ENCODE measurements at places on chromosomes 16 and 17. TPM values are rescaled to one million over a fixed set of nuclear protein-coding genes. Genes with fewer than 3 reads are reported as not detected.

GRCh38 chr17:68870161-68870826, 84.9 kb downstream of the ABCA8 start:
- no peak overlapping the region for H3K27ac ChIP-seq
- no peak overlapping the region for H3K4me3 ChIP-seq
- H3K36me3 ChIP-seq, result no peaks in the 10 kb centered on the region
- no peaks in the 10 kb centered on the region for H3K4me1 ChIP-seq
- DNase-seq, result no peak

GRCh38 chr17:69695646-69696045, 281.1 kb downstream of the MAP2K6 start:
- H3K27me3 ChIP-seq, result no peaks in the 10 kb centered on the region
- no peaks in the 10 kb centered on the region for H3K4me1 ChIP-seq
- H3K4me3 ChIP-seq, result no peak overlapping the region
- H3K27ac ChIP-seq, result no peak overlapping the region

The FAM20A gene
- not detected for total RNA-seq

DNA sequence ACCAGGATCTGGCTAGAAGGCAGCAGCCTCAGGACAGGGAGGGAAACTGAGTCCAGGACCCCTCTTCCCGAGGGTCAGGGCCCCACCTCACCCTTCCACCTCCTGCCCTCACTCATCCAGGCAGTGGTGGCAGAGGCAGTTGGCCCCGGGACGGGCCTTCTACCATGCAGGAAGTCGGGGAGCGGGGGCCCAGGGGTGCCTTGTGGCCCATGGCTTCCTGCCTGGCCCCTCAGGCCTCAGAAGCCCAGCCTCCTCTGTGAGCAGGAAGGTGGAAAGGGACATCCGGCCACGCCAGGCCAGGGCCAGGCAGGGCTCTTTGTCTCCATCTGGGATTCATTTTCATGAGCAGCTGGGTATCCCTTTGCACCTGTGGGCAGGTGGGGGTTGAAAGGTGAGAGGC, 58.5 kb downstream of the BAHCC1 start:
- H3K4me1 ChIP-seq, result peaks cover 10% of the 10 kb centered on the region
- H3K36me3 ChIP-seq, result no peaks in the 10 kb centered on the region
- DNase-seq, result no peak
- no peak overlapping the region for H3K27ac ChIP-seq
- no peaks in the 10 kb centered on the region for H3K27me3 ChIP-seq

DNA sequence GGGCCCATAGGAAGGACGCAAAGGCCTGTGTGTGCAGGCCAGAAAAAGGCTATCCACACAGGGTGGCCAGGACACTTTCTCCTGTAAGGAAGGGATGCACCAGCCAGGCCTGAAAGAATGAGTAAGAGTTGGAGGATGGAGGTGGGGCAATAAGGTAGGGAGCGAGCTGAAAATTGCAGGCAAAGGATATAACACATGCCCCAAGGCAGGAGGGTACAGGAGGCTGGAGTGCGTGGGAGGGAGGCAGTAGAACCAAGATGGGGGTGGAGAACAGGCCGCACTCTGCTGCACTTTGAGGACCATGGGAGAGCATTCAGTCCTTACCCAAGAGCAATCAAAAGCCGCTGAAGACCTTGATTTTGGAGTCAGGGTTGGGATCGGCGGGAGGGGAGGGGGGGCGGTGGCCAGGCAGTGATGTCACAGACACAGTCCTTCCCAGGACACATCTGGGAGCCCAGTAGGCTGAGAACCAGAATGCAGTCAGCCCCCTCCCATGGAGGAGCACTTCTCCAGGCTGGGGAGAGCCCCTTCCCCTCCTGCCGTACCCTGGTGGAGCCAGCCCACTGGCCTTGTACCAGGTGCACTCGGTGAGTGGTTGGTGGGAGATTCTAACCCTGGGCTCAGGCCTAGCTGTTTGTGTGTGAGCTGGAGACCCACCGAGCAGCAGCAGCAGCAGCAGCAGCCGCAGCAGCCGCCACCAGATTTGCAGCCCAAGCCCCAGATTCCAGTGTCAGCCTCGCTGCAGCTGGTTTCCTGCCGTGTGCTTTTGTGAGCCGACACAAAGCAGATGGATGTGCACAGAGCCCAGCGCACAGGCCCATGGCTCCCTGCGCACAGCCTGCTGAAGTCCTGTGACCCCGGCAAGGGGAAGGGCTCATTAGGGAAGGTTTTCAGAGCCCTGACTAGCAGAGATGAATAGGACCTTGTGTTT, 17.5 kb downstream of the ANKRD40 start:
- H3K4me1 ChIP-seq, result no peaks in the 10 kb centered on the region
- peaks cover 17% of the 10 kb centered on the region for H3K36me3 ChIP-seq
- H3K4me3 ChIP-seq, result no peak overlapping the region
- no peak for DNase-seq
- H3K27me3 ChIP-seq, result no peaks in the 10 kb centered on the region

DNA sequence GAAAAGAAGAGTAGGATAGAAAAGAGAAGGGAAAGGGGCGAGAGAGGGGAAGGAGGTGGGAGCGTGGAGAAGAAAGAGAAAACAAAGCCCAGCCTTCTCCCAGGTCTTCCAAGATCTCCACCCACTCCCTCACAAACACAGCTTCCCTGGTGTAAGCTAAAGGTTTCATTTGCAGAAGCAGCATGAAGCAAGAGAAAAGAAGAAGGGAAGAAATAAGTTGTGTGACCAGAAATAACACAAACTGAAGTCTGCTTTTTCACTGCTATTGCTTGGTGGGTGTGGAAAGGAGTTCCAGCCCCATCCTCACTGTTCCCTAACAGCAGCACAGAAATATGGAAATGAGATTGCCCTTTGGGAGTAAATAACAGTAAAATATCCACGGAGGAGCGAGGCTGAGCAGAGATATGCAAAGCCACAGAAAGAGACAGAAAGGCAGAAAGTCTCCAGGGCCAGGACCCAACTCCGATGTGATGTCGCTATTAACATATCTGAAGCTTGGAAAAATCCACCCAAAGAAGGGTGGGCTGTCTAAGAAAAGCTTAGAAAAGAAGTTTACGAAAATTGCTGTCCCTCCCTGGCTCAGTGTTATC, 10.3 kb upstream of the GAS7 start:
- no peak overlapping the region for H3K27ac ChIP-seq
- no peaks in the 10 kb centered on the region for H3K36me3 ChIP-seq
- no peaks in the 10 kb centered on the region for H3K27me3 ChIP-seq
- H3K4me1 ChIP-seq, result no peaks in the 10 kb centered on the region

- no peaks in the 10 kb centered on the region for H3K36me3 ChIP-seq
- H3K27ac ChIP-seq, result no peak overlapping the region
- H3K27me3 ChIP-seq, result no peaks in the 10 kb centered on the region
- H3K4me1 ChIP-seq, result no peaks in the 10 kb centered on the region
These were observed 477.7 kb downstream of the HS3ST4 start for GRCh38 chr16:26169473-26169872.

GRCh38 chr16:85562093-85562786, 50.9 kb upstream of the GSE1 start:
- H3K36me3 ChIP-seq, result no peaks in the 10 kb centered on the region
- H3K27me3 ChIP-seq, result no peaks in the 10 kb centered on the region
- peak overlapping the region; percentile 95 for H3K27ac ChIP-seq
- DNase-seq, result no peak
- peaks cover 25% of the 10 kb centered on the region for H3K4me1 ChIP-seq

GRCh38 chr16:11563493-11564040, 23.2 kb downstream of the LITAF start:
- no peak for DNase-seq
- H3K4me1 ChIP-seq, result peaks cover 74% of the 10 kb centered on the region
- H3K36me3 ChIP-seq, result peaks cover 9% of the 10 kb centered on the region
- no peaks in the 10 kb centered on the region for H3K27me3 ChIP-seq
- H3K27ac ChIP-seq, result peak overlapping the region; percentile 35

The ZNF750 gene
- not detected for total RNA-seq

GRCh38 chr17:14165616-14166015, 71.0 kb downstream of the CDRT15 start:
- no peaks in the 10 kb centered on the region for H3K4me1 ChIP-seq
- no peaks in the 10 kb centered on the region for H3K36me3 ChIP-seq
- no peak overlapping the region for H3K4me3 ChIP-seq
- no peak overlapping the region for H3K27ac ChIP-seq
- no peak for DNase-seq

- H3K36me3 ChIP-seq, result no peaks in the 10 kb centered on the region
- H3K4me3 ChIP-seq, result no peak overlapping the region
- no peaks in the 10 kb centered on the region for H3K27me3 ChIP-seq
- H3K27ac ChIP-seq, result no peak overlapping the region
These were observed 2.3 kb downstream of the RPUSD1 start for GRCh38 chr16:785563-786535.

The SLC35G6 gene
- not detected for total RNA-seq

The TMEM238L gene
- total RNA-seq, result not detected

The LRRC37B gene
- 16.2 TPM for total RNA-seq

DNA sequence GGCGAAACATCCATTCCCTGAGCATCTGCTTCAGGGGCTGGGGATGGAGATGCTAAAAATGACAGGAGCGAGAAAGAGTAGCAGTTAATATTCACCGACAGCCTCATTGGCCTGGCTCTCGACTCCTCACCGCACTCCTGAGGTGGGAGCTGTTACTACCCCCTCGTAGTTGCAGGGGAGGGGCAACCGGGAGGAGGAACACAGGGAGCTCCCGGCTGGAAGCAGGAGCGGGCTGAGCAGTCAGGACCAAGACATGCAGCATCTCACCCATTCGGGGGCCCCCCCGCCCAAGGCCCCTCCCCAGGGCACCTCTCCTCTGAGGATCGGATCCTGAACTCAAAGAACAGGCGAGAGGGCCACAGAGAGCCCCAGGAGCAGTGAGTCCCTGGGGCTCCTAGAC, 4.5 kb upstream of the ACSF3 start:
- H3K4me3 ChIP-seq, result no peak overlapping the region
- no peaks in the 10 kb centered on the region for H3K27me3 ChIP-seq
- DNase-seq, result no peak
- no peaks in the 10 kb centered on the region for H3K36me3 ChIP-seq
- peaks cover 4% of the 10 kb centered on the region for H3K4me1 ChIP-seq
- no peak overlapping the region for H3K27ac ChIP-seq

- no peak overlapping the region for H3K27ac ChIP-seq
- no peak for DNase-seq
- H3K27me3 ChIP-seq, result no peaks in the 10 kb centered on the region
- H3K36me3 ChIP-seq, result no peaks in the 10 kb centered on the region
These were observed 145.9 kb downstream of the HS3ST3B1 start for GRCh38 chr17:14446825-14447224.

The FNDC8 gene
- total RNA-seq, result 0.16 TPM

The C1QTNF8 gene
- not detected for total RNA-seq

DNA sequence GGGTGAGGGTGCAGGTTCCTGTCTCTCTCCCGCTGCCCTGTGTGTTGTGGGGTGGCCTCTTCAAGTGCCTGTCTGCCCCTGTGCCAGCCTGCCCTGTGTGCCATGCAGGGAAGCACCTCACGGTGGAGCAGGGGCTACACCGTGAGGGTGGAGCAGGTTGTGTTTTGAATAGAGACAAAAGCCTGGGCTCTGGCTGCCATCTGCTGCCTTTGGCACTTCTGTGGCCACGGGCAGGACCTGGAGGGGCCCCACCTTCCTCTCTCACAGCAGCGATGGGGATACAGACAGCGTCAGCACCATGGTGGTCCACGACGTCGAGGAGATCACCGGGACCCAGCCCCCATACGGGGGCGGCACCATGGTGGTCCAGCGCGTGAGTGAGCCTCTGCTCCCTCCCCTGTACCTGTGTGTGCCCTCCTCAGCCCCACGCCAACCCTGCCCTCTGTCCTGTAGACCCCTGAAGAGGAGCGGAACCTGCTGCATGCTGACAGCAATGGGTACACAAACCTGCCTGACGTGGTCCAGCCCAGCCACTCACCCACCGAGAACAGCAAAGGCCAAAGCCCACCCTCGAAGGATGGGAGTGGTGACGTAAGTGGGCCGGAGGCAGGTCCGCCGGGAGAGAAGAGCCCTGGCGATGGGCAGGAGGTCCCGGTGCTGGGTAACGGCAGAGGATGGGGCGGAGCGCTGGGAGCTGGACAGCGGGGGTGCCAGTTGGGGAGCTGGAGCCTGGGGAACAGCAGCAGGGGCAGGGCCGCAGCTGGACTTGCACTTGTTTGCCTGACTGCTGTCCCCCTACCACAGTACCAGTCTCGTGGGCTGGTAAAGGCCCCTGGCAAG, 5.4 kb upstream of the C17orf107 start:
- no peaks in the 10 kb centered on the region for H3K27me3 ChIP-seq
- H3K4me1 ChIP-seq, result peaks cover 5% of the 10 kb centered on the region
- H3K4me3 ChIP-seq, result no peak overlapping the region

DNA sequence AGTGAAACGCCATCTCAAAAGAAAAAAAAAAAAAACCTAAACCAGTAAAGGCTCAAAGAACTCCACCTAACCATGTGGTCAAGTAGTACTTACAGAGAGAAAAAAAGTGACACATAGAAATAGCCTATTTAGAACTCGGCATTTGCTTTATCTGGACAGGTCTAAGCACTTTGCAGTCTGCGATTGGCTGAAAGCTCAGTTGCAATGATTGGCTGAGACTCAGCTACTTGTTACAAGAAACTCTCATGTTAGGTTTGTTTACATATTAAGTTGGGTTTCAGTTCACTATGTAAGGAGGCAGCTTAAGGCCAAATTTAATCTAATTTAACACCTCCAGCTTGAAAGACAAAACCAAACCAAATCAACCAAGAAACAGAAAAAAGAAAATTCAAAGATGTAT, 19.1 kb downstream of the ABCC3 start:
- no peaks in the 10 kb centered on the region for H3K27me3 ChIP-seq
- no peak for DNase-seq
- H3K4me3 ChIP-seq, result no peak overlapping the region
- H3K27ac ChIP-seq, result no peak overlapping the region

- no peak for DNase-seq
- no peak overlapping the region for H3K4me3 ChIP-seq
- no peaks in the 10 kb centered on the region for H3K36me3 ChIP-seq
- H3K27ac ChIP-seq, result no peak overlapping the region
These were observed 167.0 kb downstream of the COPRS start for GRCh38 chr17:31692027-31692426.

DNA sequence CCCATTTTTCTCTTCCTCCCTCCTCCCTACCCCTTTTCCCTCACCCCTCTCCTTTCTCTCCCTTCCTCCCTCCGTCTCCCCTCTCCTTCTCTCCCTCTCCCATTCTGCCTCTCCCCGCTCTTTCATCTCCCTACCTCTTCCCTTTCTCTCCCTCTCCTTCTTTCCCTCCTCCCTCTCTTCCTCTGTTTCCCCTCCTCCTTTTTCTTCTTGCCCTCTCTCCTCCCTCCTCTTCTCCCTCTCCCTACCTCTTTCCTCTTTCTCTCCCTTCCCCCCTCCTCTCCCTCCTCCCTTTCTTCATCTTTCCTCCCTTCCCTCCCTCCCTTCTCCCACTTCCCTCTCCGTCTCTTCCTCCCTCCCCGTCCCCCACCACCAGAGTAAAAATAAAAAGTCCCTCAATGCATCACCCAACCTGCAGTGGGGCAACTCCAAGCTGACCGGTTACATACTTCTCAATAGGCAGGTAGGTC, 10.4 kb downstream of the CHD9NB start:
- H3K4me1 ChIP-seq, result no peaks in the 10 kb centered on the region
- no peaks in the 10 kb centered on the region for H3K36me3 ChIP-seq
- H3K27me3 ChIP-seq, result no peaks in the 10 kb centered on the region
- no peak overlapping the region for H3K27ac ChIP-seq
- H3K4me3 ChIP-seq, result no peak overlapping the region

The CA5A gene
- total RNA-seq, result not detected

All from CD8-positive, alpha-beta memory T cell (primary cell).